ENCODE measurements at places on chromosomes 11 and 22. TPM values are rescaled to one million over a fixed set of nuclear protein-coding genes. Genes with fewer than 3 reads are reported as not detected.

The MOV10L1 gene
- total RNA-seq: 1.0 TPM

The MICALL1 gene
- 17.2 TPM for total RNA-seq

The CELSR1 gene
- total RNA-seq: 2.1 TPM

DNA sequence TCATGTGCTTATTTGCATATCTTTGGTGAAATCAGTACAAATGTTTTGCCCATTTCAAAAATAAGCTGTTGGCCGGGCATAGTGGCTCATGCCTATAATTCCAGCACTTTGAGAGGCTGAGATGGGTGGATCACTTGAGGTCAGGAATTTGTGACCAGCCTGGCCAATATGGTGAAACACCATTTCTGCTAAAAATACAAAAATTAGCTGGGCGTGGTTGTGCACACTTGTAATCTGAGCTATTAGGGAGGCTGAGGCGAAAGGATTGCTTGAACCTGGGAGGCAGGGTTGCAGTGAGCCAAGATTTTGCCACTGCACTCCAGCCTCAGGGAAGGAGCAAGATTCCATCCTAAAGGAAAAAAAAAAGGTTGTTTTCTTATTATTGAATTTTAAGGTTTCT lies 136.0 kb downstream of the SWAP70 start:
- DNase-seq: peak; percentile 46
- H3K27ac ChIP-seq: no peak overlapping the region
- H3K4me3 ChIP-seq: no peak overlapping the region
- peaks cover 22% of the 10 kb centered on the region for H3K4me1 ChIP-seq

DNA sequence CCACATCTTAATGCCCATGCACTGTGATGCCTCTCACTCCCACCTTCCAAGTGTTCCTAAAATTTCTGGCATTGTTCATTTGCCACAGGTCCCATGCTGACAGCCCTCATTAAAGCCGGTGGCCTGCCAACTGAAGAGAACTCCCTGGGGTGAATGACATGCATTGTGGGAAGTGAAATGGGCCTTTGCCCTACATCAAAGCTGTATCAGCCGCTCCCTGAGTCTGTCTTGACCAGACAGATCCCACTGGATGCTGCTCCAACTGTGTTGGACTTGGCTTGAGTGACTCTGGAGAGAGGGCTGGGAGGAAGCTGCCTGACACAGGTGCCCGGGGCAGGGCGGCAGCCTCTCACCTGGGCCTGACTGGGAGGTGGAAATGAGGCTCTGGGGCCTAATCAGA lies 8.8 kb upstream of the SEC14L4 start:
- DNase-seq: no peak
- H3K27me3 ChIP-seq: peaks cover 4% of the 10 kb centered on the region
- no peaks in the 10 kb centered on the region for H3K36me3 ChIP-seq
- no peak overlapping the region for H3K27ac ChIP-seq
- H3K4me3 ChIP-seq: no peak overlapping the region

DNA sequence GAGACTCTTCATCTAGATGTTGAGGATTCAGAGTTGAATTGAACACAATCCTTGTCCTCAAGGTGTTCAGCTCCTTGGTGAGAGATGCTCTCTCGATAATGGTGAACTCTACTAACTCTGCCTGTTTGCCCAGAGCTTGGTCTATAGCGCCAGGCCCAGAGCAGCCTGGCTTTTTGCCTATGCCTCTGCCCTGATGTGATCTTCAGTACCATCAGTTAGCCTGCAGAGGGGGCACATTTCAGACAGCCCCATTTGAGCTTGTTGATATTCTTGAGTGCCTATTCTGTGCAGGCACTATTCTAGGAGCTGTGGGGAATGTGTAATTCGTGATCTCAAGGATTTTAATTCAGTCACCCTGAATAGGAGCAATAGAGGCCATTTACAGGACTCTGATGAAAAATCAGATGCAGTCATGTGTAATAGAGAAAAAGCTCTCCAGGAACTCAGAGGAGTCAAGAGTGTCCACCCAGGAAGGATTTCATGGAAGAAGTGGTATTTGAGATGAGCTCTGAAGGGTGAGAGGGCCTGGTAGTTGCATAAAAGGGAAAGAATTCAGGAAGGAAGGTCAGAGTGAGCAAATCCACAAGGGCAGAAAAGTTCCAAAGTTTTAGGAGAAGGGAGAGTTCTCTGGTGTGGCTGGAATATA lies 19.3 kb downstream of the GTPBP1 start:
- no peaks in the 10 kb centered on the region for H3K27me3 ChIP-seq
- peaks cover 44% of the 10 kb centered on the region for H3K36me3 ChIP-seq

DNA sequence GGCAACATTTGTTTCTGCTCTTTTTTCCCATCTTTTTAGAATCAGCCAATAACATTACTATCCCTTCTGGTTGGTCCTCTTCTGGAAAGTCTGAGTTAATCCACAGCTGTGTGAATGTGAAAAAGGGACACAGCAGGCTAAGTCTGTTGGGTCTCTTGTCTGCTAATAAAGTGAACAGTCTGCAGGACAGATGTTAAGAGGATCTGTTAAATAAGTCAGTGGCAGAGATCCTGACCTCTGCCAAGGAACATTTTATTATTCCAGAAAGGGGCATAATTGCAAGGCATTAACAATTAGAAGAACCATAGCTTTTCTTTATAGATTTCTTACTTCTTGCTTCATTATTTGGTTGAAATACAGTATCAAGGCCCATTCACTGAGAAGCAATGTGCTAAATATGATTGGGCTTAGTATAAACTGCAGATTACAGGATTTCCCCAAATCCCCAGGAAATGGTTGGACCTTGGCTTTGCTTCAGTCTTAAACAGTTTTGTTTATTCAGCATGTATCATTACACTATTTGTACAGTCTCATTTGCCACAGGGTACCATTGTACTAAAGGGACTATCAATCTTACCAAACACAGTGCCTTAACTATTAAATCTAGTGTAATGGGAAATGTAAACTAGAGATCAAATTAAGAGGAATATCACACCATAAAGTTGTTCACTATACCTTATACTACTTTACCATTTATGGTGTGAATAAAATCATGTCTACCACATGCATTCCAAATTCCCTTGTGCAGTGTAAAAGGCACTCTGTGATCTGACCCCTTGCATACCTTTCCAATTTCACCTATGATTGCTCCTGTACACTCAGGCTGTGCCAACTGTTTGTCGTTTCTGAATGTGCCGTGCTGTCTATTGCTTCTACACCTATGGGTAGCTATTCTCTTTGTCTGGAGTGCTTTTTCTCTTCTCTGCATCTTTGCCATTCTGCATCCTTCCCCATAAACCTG lies 274.0 kb downstream of the SOX6 start:
- H3K36me3 ChIP-seq: no peaks in the 10 kb centered on the region
- H3K27me3 ChIP-seq: no peaks in the 10 kb centered on the region
- DNase-seq: no peak
- H3K4me1 ChIP-seq: no peaks in the 10 kb centered on the region
- no peak overlapping the region for H3K27ac ChIP-seq

- no peak for DNase-seq
- H3K27me3 ChIP-seq: no peaks in the 10 kb centered on the region
- no peaks in the 10 kb centered on the region for H3K4me1 ChIP-seq
- H3K27ac ChIP-seq: no peak overlapping the region
- H3K4me3 ChIP-seq: no peak overlapping the region
- no peaks in the 10 kb centered on the region for H3K36me3 ChIP-seq
Observed at GRCh38 chr22:46386312-46386711, 50.8 kb downstream of the TRMU start.

DNA sequence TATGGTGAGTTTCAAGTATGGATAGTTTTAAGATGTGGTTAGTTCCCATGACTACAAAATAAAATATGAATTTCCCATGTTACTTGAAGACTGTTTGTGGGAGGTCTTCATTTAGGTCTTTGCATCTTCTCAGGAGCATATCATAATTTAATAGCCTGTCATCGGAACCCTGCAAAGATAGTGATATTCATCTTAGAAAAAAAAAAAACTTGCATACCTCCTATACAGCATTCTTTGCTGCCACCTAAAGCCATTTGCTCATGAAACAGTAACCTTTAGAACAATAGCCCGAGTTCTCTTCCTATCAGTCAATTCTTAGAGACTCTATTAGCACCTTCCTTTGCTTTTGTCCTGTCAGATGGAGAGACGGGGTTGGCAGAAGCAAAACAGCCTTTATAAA lies 75.3 kb downstream of the ARFGAP2 start:
- H3K4me3 ChIP-seq: no peak overlapping the region
- no peaks in the 10 kb centered on the region for H3K27me3 ChIP-seq
- peaks cover 10% of the 10 kb centered on the region for H3K4me1 ChIP-seq
- no peak for DNase-seq

GRCh38 chr22:19466126-19466716 lies 12.8 kb downstream of the UFD1 start:
- no peak overlapping the region for H3K27ac ChIP-seq
- no peak overlapping the region for H3K4me3 ChIP-seq
- H3K4me1 ChIP-seq: peaks cover 7% of the 10 kb centered on the region

- peaks cover 1% of the 10 kb centered on the region for H3K36me3 ChIP-seq
- H3K4me3 ChIP-seq: no peak overlapping the region
- no peaks in the 10 kb centered on the region for H3K4me1 ChIP-seq
- DNase-seq: no peak
- no peaks in the 10 kb centered on the region for H3K27me3 ChIP-seq
- no peak overlapping the region for H3K27ac ChIP-seq
Observed at GRCh38 chr11:12439615-12440014, 62.2 kb downstream of the PARVA start.

- peak; percentile 47 for DNase-seq
- no peaks in the 10 kb centered on the region for H3K4me1 ChIP-seq
- no peaks in the 10 kb centered on the region for H3K27me3 ChIP-seq
- H3K27ac ChIP-seq: no peak overlapping the region
- H3K4me3 ChIP-seq: peak overlapping the region; percentile 46
Observed at GRCh38 chr11:110712659-110713448, 617 bp upstream of the ARHGAP20 start.

- DNase-seq: no peak
- no peak overlapping the region for H3K4me3 ChIP-seq
- H3K4me1 ChIP-seq: no peaks in the 10 kb centered on the region
- H3K27ac ChIP-seq: no peak overlapping the region
Observed at GRCh38 chr11:111403051-111403726, 24.1 kb upstream of the POU2AF1 start.

GRCh38 chr22:42179616-42180015 lies 49.0 kb upstream of the CYP2D6 start:
- no peak overlapping the region for H3K27ac ChIP-seq
- H3K4me3 ChIP-seq: no peak overlapping the region
- H3K4me1 ChIP-seq: peaks cover 7% of the 10 kb centered on the region
- peak; percentile 83 for DNase-seq
- no peaks in the 10 kb centered on the region for H3K27me3 ChIP-seq

GRCh38 chr11:64007160-64007628 lies 21.0 kb downstream of the OTUB1 start:
- no peak overlapping the region for H3K27ac ChIP-seq
- H3K4me1 ChIP-seq: peaks cover 7% of the 10 kb centered on the region
- H3K36me3 ChIP-seq: no peaks in the 10 kb centered on the region
- no peaks in the 10 kb centered on the region for H3K27me3 ChIP-seq

DNA sequence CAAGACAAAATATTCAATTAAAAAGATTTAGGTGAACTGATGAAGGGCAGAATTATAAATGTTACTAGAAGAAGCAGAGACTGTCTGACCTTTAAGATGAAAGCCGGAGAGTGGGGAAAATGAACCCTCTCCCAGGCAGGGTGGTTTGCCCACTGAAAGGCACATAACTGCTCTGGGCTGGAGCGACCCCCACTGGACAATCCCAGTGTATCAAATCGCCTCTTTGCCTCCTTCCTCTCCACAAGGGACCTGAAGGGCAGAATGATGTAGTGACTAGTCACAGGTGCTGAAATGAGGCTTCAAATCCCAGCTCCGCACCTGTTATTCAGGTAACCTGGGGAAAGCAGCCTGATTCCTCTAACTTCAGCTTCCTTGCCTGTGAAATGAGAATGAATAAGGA lies 69.0 kb downstream of the EFCAB6 start:
- H3K4me3 ChIP-seq: no peak overlapping the region
- no peak for DNase-seq
- no peaks in the 10 kb centered on the region for H3K4me1 ChIP-seq
- H3K27ac ChIP-seq: no peak overlapping the region

- no peaks in the 10 kb centered on the region for H3K36me3 ChIP-seq
- peaks cover 2% of the 10 kb centered on the region for H3K4me1 ChIP-seq
- DNase-seq: peak; percentile 14
- no peaks in the 10 kb centered on the region for H3K27me3 ChIP-seq
Observed at GRCh38 chr11:104916442-104916841, 18.2 kb upstream of the CASP12 start.

DNA sequence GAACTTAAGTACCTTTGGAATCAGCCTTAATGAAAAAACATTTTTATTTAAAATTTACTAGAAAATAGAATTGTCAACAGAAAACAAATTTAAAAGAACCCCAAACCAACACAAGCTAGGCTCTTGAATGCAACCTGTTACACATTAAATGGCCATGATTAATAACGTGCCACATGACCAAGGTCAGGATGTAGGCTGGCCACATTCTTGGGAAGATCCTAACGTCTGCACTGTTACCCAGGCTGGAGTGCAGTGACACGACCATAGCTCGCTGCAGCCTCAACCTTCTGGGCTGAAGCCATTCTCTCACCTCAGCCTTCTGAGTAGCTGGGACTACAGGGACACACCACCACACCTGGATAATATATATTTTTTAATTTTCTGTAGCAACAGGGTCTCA lies 126.4 kb upstream of the APOA1 start:
- H3K4me1 ChIP-seq: peaks cover 4% of the 10 kb centered on the region
- H3K27ac ChIP-seq: no peak overlapping the region
- H3K27me3 ChIP-seq: no peaks in the 10 kb centered on the region
- no peak overlapping the region for H3K4me3 ChIP-seq
- no peaks in the 10 kb centered on the region for H3K36me3 ChIP-seq

- H3K27me3 ChIP-seq: no peaks in the 10 kb centered on the region
- H3K4me3 ChIP-seq: no peak overlapping the region
- peaks cover 14% of the 10 kb centered on the region for H3K36me3 ChIP-seq
- H3K27ac ChIP-seq: no peak overlapping the region
- peaks cover 10% of the 10 kb centered on the region for H3K4me1 ChIP-seq
Observed at GRCh38 chr11:111715142-111715816, 50.9 kb downstream of the PPP2R1B start.

DNA sequence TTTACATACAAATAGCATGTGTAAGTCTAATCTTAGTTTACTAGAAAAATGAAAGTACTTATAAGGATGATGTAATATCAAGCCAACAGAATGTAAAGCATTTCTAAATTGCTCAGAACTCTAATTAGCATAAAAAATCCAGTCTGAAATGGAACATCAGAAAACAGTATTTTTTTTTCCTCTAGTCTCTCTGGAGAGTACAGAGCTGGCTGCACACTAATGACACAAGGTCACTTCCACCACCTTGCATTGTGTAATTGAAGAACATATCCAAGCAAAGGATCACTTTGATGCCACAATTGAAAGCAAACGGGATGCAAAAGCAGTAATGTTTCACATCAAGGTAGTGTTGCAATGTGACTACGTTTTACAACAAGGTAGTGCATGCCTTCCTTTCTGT lies 548.0 kb upstream of the LUZP2 start:
- no peaks in the 10 kb centered on the region for H3K36me3 ChIP-seq
- H3K4me3 ChIP-seq: no peak overlapping the region
- H3K27me3 ChIP-seq: no peaks in the 10 kb centered on the region
- DNase-seq: peak; percentile 33
- H3K4me1 ChIP-seq: peaks cover 3% of the 10 kb centered on the region

- H3K36me3 ChIP-seq: peaks cover 2% of the 10 kb centered on the region
- H3K4me3 ChIP-seq: no peak overlapping the region
- peaks cover 3% of the 10 kb centered on the region for H3K4me1 ChIP-seq
- H3K27me3 ChIP-seq: no peaks in the 10 kb centered on the region
Observed at GRCh38 chr11:67307545-67308001, 4.2 kb downstream of the SSH3 start.

GRCh38 chr22:36830601-36831000 lies 13.8 kb upstream of the PVALB start:
- H3K4me3 ChIP-seq: no peak overlapping the region
- no peaks in the 10 kb centered on the region for H3K4me1 ChIP-seq
- H3K36me3 ChIP-seq: no peaks in the 10 kb centered on the region
- DNase-seq: no peak
- H3K27ac ChIP-seq: no peak overlapping the region

Measured in fibroblast of lung (primary cell).